ENCODE measurements at places on chromosomes 12 and 14.

DNA sequence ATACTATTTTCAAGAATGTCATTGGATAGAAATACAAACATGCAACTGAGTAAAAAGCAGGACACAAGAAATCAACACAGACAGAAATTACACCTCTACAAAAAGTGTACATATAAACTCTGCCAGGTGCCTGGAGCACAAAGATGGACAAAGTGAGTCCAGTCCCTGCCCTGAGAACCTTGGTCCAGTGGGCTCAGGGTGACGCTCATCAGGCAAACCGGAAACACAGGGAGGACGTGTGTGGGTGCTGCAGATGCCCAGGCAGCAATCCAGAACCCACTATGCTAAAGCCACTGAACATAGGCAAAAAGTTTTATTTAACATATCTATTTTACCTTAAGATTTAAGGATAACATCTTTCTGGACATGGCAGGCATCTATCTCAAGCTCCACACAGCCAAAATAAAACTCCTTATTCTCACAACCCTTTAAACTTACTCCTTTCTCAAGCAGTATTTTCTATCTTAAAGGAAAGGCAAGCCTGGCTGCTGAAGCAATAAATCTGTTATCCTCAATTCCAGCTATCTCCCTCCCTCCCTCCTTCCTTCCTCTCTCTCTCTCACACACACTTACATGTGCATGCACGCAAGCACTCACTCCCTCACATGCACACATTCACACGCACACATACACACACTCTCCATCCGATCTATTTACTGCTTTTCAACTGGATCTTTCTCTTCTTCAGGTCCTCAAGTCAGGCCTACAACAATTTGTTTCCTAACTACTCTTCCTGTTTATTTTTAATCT lies 10.2 kb downstream of the PPP1R13B start:
- no peak for DNase-seq

GRCh38 chr12:110776410-110776809 lies 33.7 kb upstream of the PPP1CC start:
- DNase-seq = peak; percentile 26

GRCh38 chr12:77947746-77948145 lies 117.1 kb downstream of the NAV3 start:
- DNase-seq = no peak

- no peak for DNase-seq
These were observed 6.3 kb upstream of the CTDSP2 start for GRCh38 chr12:57852620-57853500.

DNA sequence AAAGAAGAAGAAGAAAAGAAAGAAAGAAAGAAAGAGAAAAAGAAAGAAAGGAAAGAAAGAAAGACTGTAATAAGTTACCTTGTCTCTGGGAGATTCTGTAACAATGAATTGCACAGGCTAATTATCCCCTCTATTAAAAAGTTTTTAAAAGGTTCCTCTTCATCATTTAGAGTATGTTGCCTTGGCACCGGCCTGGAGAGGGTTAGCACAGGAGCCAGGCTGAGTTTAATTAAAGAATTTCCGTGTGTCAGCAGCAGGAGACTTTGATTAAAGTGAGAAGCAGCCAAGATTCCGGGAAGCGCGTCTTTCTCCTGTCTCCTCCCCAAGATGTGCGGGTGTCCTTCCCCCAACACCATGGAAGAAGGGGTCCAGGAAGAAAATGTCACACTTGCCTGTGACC lies 92.8 kb upstream of the ETV6 start:
- DNase-seq = no peak

DNA sequence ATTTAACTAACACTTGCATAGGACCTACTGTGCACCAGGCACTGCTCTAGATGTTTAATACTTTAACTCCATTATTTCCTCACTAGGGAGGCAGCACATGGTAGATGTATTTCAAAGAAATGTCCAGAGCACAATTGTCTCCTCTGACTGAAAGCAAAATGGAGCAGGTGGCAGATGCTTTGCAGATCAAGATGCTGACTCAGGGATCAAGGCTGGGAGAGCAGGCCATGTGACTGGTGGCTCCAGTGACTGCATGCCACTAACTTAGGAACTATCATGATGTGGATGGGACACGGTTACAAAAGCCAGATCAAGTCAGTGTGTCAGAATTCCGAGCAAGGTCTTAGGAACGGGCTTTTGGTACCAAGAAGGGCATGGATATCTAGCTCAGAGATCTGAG lies 28.2 kb downstream of the SERPINA11 start:
- no peak for DNase-seq

DNA sequence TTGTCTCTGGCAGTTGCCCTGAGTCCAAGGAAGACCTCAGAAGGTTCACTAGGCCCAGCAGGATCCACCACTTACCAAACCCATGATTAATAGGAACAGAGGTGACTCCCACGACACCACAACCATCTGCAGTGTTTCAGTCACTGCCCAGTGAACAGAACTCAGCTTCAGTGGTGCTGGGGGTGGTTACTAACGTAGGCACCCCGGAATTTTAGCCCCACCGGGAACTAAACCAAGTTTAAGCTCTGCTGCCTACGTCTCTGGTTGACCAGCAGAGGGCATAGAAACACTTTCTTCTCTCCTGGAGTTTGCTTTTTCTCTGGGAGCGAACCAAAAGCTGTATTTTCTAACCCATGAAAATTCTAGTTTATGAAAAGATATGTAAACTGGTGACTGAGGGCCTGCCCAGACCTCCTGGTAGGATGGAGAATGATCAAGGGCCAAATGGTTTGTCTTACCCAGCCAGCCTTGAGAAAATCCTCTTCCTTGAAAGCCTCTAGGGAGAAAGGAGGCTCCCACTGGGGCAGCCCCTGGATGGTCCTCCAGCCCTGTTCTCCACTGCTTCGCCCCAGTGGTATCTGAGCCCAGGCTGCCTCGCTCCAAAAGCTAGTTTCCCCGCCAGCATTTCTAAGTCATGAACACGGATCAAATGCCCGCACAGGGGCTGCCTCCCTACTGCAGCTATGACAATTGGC lies 379.8 kb downstream of the DPF3 start:
- peak; percentile 22 for DNase-seq

DNA sequence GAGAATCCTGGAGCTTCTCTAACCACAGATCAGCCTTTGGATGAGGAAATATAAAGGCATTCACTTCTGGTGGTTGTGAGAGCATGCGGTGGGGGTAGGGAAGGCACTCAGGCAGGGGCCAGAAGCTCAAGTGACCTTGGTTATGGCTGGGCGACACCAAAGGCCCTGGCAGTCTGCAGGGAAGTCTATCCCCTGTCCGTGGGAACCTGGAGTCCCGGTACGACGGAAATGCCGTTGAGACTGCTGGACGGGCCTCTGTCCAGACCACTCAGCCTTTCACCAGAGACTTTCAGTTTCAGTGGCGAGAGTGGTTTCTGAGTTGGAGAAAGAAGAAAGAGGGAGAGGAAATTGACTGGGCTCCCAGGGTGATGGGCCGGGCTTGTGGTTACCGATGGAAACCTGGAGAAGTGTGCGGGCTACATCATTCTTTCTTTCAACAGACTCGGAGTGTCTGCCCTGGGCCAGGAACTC lies 20.9 kb downstream of the ISCA2 start:
- DNase-seq = peak; percentile 37

DNA sequence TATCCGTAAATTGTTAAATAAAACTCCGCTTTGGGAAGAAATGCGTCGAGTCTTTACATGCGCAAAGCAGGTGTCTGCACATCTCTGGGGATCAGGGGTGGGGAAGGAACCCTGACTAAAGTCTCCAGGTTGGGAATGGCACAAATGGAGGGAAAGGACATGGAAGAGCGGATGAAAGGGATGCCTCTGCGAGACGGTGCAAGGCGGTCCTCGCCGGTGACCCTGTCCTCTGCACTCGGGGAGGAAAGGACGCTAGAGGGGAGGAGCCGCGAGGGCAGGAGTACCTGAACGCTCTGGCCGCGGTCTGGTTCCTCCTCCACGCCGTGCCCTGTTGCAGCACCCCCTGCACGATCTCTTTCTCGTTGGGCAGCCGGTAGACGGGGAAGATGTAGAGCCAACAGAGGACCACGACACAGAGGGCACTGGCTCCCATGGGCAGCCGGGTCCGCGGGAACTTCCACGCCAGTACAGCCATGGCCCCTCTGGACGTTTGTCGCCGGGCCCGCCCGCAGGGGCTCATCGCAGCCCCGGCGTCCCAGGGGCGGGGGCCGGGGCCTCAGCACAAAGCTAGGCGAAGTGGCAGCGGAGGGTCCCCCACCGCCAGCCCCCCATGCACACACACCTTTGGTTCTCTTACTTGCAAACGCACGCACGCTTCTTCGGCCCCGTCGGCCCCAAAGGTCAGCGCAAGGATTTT lies 646 bp downstream of the ST8SIA1 start:
- no peak for DNase-seq

GRCh38 chr14:104186575-104186974 lies 48.2 kb downstream of the KIF26A start:
- DNase-seq = no peak

DNA sequence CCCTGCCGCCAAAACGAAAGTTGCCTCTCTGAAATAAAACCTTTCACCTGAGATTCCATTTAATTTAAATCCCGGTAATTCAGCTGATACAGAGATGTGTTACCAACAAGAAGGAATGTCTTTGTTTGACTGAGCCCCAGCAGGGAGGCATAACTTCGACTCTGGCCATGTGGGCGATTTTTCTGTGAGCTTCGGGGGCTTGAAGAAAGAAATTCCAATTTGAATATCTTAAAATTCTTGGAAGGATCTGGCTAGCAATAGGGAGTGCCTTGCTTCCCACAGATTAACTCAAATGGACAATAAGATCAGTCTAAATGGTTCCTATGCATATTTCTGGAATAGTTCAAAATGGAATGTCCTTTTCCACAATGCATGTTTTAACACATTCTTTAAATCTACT lies 252.5 kb upstream of the TMPO start:
- DNase-seq = no peak

- DNase-seq = no peak
These were observed 25.6 kb upstream of the CPNE8 start for GRCh38 chr12:38930990-38931389.

- DNase-seq = no peak
These were observed 1.3 kb downstream of the TRIM9 start for GRCh38 chr14:51093371-51094281.

- DNase-seq = no peak
These were observed 17.0 kb downstream of the DLST start for GRCh38 chr14:74898694-74899093.

DNA sequence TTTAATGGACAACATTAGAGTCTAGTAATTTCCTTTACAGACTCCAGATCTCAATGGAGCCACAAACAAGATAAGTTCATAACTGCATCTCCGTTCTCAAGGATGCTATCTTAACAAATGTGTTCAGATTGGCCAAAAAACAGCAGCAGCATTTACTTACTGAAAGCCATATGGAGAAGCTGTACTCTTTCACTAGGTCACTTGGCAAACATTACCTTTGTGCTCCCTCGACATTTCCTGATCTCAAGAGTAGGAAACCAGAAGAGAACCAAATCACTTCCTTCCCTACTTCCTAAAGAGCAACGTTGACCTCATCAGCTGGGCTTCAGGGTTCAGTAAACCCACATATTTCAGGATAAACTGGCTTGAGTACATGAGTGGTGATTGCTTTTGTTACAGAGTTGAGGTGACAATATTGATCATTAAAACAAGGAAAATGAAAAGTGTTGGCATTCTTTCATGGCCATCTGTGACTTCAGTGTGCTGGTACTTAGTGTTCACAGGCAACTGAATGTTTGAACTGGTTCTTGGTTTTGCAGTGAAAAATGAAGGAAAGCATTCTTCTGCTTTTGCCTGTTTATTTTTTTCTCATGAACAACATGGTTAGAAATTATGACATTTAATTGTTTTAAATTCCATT lies 449.6 kb downstream of the TMEM117 start:
- no peak for DNase-seq

GRCh38 chr12:93704122-93704521 lies 26.9 kb downstream of the CRADD start:
- no peak for DNase-seq

DNA sequence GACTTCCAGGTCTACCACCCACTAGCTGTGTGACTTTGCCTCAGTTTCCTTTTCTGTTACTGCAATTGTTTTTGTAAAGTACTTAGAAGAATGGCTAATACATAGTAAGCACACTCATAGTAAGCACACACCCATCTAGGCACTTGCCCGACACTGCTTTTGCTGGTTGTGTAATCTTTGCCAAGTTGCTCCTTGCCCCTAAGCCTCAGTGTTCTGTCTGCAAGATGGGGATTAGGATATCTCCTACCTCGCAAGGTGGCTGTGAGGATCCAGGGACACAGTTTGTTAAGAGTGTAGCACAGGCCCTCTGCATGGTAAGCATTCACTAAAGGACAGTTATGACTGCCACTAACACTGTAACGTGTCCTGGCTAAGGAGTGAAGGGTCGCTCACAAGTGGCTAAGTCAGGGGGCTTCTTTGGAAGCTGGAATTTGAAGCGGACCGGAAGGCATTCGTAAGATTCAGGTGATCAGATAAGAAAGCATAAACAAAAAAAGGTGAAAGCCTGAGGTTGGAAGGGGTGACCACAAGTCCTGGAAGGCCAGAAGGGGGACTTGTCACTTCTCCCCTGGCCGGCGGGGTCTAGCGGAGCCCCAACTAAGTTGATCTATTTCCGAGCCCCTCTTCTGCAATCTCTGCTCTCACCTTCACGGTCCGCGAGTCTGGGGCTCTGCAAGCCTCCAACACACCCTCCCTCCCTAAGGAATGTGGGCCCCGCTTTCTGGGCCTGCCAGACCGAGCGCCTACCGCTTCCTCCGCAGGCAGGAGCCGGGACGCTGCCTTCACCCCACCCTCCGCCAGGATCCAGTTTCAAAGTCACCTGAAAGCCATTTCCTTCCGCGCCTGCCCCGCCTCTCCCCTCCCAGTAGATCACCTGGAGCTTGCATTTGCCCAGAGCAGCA lies 1.5 kb upstream of the PLEKHG3 start:
- DNase-seq = no peak

DNA sequence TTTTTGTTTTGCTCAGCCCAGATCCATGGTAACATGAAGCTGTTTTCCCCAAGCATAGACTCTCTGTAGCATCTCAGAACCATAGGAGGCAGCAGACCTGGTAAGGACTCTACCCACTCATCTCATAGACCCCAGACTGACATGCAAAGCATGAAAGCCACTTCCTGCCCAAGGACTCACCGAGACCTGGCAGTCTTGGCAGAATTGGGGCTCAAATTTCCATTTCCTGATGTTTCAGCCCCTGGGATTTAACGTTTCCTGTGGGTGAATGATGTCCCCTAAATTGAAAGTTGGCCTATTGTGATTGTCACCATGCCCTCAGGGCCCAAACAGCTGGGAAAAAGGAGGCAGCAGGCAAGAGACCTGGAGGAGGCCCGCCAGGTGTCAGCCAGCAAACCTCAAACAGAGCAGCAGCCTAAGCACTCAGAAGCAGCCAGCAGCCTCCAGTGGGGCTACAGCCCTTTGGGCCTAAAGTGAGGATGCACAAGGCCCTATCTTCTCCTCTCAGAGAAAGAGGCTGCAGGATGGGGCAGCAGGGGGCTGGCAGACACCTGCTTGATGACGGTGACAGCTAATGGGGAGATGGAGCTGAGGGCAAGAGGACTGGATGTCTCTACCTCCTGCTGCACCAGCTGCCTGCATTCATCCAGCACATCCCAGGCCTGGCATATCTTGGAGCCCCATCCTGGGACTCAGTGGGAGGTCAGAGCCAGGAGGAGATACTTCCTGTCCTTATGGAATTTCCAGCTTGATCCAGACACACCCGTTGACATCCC lies 8.5 kb downstream of the KRT85 start:
- no peak for DNase-seq
